ENCODE measurements at places on chromosomes 12 and 14. TPM values are rescaled to one million over a fixed set of nuclear protein-coding genes. Genes with fewer than 3 reads are reported as not detected.
A peak's percentile ranks its signal among the peaks of the same experiment; 100 is the strongest.

USP44 gene
- 0.87 TPM for total RNA-seq

ACVRL1 gene
- total RNA-seq: 393 TPM

- no peak for DNase-seq
Measured at GRCh38 chr12:108449478-108449877, 65.6 kb upstream of the FICD start.

- DNase-seq: no peak
Measured at GRCh38 chr14:24437736-24438067, 4.9 kb downstream of the SDR39U1 start.

GRCh38 chr14:92647797-92648279 is 100.6 kb downstream of the LGMN start:
- peak; percentile 49 for DNase-seq

DNA sequence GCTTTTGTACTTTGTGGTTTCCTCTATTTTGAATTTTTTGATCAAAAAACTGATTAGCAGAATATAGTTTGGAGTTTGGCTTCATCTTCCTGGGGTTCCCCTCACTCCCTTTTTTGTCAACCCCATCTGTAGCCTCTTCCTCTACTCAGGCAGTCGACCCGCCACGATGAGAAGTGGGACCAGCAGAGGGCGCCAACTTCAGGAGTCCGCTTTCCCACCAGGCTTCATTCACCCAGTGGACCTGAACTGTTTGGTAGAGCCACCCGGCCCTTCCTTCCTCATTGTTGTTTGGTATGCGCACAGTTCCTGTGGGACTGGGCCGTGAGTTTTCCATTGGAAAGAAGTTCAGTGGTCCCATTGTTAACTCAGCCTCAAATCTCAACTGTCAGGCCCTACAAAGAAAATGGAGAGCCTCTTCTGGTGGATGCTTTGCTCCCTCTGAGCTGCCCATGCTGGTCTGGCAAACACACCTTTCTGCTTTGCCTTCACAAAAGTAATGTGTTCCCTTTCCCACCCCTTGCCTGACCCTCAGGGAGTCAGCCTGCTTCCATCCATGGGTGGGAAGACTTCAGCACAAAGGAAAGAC is 21.7 kb downstream of the TMBIM6 start:
- DNase-seq: peak; percentile 82

DNA sequence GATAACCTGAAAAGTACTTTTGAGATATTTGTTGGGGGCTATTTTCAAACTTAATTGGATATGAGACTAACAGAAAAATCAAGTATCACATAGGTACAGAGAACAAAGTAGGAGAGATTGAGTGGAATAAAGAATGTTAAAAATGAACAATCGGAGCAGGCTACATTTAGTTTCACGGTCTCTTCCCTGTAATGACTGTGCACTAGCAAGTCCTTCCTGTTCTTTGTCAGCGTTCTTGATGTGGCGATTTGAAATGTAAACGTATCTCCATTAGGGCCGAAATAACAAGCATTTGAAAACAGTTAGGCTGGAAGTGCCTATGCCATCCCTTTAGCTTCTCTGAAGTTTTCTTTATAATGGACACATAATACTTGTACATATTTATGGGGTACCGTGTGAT is 31.0 kb downstream of the SLC25A29 start:
- DNase-seq: peak; percentile 60

DNA sequence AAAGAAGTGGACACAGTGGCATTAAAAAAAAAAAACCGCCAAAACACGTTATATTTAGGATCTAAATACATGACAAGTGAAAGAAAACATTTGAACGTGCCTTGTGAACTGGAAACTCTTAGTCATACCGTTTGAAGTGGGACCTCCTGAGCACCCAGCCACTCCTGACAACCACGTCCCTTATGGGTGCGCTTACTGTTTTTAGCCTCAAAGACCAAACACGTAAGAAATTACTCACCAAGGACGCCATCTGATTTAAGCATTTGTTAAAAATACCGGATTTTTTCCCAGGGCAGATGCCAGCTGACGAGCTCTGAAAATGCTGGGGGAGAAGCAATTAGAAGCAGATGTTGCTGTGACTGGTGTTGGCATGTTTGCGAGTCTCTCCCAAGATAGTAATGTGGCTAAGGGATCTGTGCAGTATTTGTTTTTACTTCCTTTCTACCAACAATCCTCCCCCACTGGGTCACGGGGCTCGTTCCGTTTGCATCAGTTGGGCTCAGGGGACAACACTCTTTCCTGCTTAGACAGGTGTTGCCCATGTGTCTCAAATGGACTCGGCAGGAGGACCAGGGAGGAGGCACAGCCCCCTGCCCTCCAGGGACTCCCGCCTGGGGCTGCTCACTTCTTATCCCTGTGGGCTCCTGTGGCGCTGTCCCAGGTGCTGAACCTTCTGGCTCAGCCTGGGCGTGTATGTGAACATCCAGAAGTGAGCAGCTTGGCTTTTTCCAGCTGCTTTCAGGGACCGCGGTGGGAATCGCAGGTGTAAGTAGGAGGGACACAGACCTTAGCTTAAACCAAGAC is 101.0 kb downstream of the BEGAIN start:
- peak; percentile 69 for DNase-seq

DNA sequence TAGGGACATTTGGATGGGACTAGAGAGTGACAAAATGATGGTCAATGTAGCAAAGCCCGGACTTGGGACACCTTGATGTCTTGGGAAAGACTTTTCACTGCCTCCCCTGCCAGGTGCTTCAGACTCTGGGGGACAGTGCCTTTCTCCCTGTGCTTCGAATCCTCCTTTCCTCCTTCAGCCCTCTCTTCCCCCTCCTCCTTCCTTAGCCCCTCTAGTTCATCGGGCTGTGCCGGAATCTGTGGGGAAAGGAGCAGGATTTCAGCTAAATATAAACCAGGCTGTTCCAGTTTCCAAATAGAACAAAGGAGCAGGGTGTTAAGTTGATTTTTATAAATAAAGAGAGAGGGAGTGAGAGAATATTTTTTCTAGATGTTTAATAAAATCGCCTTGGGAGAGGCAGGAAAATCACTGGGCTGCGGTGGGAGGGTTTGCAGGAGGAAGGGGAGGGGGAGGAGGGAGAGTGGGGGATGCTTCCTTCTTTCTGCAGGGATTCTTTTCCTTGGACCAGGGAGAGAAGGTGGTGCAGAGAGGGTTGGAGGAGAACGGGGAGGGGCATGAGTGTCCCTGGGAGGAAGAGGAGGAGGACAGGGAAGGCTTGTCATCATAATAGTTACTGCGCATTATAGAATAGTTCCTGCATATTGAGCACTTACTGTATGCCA is 21.3 kb upstream of the CABP1 start:
- no peak for DNase-seq

DNA sequence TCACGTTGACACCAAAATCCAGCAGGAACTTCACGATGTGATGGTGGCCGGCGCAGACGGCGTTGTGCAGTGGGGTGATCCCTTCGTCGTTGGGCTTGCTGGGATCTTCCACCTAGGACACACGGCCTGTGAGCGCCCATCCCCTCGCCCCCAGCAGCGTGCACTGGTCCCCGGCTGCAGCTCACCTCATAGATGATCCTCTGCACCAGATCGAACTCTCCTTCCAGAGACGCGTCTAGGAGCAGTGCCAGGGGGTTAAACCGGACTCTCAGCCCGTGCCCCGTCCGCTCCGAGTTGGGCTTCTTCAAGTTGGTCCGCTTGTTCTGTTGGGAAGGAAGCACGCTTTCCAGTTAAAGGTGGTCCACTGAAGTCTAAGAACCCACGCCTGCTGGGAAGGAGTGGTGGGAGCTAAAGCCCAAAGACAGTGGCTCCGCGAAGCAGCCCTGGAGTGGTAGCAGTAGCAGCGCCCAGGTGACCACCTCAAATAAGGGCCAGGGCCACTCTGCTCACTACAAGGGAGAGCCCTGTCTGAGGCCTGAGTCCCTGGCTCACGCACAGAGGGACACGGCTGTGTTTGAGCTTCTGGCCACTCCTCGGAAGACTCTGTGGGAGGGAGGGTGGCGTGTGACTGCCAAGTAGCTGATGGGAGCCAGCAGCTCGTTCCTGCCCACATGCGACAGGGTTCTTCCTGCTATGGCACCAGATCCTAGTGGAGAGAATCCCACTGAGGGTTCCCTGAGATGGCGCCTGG is 23.3 kb downstream of the ZFYVE21 start:
- no peak for DNase-seq

All from lung microvascular endothelial cell (primary cell).